ENCODE measurements at places on chromosomes 12 and 14.
A peak's percentile ranks its signal among the peaks of the same experiment; 100 is the strongest.

- DNase-seq: no peak
These were observed 207.0 kb downstream of the MYRFL start for GRCh38 chr12:70032076-70032475.

DNA sequence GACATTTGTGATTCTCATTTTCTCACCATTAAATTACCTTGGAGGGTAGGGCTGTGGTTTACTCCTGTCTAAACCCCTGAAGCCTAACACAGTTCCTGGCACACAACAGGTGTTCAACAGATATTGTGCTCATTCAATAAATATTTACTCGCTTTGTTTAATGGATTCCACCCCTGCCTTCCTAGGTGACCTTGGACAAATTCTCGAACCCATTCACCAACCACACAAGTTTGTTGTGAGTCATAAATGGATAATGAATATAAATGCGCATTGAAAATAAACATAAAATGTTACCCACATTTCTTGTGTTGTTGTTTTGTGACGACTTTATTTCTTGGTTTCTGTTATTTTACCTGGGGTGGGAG lies 362 bp upstream of the TSFM start:
- DNase-seq: no peak

DNA sequence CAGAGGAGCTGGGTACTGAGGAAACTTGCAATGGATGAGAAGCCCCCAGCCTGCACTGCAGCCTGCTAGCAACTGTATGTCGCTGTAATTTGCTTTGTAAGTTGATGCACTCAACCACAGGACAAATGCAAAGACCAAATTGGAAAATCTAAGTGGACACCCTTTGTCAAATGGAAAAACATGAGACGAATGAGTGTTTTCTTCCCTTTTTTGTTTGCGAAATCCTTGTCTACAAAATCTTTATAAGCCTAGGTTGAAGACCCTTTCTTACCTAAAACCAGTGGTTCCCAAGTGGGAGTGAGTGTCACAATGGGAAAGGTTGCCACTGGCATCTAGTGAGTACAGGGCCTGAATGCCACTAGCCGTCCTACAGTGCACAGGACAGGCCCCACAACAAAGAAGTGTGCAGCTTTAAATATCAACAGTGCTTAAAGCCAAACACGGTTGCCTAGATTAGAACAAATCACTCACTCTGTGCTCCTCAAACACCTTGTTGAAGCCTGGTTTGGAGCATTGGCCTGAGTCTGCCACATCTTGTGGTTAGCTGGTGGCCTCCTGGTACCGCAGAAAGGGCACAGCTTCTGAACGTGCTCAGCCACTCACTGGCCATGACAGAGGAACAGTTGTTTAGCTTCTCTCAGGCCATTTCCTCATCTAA lies 7.6 kb upstream of the VASH1 start:
- no peak for DNase-seq

DNA sequence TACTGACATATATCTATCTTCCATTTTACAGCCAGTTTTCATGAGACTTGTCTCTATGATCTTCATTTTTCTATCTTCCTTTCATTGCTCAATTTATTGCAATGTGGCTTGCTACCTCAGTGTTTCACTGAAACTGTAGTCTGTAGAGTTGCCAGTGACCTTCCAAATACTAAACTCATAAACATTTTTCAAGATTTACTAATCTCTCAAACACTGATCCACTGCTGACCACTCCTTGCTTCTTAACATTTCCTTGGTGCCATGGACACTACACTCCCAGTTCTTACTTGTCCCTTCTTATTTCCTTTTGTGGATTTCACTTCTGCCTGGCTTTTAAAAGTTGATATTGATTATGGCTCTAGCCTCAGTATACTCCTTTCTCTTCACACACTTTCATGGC lies 95.4 kb upstream of the SLCO1C1 start:
- DNase-seq: no peak

GRCh38 chr12:79873201-79873600 lies 61.7 kb downstream of the PPP1R12A start:
- DNase-seq: no peak

- peak; percentile 100 for DNase-seq
These were observed 227.3 kb downstream of the KTN1 start for GRCh38 chr14:55807053-55807880.

- no peak for DNase-seq
These were observed 12.2 kb upstream of the CLMN start for GRCh38 chr14:95331708-95332408.

DNA sequence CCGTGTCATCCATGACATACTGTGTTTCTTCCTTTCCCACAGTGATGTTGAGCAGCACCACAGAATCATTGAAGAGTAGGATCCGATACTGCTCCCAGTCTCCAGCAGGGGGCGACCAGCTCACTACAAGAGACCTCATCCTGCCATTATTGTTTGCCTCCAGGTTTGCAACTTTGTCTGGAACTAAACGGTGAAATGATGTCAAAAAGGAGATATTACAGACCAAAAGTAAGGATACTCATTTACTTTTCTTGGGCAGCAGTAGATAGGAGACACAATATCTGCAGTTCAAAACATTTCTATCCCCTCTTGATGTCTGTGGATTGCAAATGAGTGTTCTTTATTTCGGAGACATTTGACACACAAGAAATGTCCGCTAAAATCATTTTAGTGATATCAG lies 47.2 kb downstream of the PTPRB start:
- DNase-seq: peak; percentile 72

DNA sequence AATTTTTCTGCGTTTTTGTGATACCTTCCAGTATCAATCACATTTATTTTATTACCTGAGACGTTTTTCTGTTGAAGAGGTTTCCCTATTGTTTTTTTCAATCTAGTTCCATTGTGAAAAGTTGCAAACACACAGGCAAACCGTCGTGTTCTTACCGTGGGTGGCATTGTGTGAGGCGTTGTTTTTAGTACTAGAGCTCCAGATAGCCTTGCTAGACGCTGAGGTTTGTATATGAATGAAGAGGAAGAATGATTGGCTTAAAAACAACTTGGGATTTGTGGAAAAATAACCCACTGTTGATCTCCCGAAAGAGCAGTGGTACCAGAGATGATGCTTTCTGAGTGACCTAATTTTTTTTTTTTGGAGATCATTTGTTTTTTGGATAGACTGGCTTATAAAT lies 1.0 kb downstream of the SOCS4 start:
- DNase-seq: no peak

- no peak for DNase-seq
These were observed 278.4 kb upstream of the ATXN7L3B start for GRCh38 chr12:74259199-74259598.

DNA sequence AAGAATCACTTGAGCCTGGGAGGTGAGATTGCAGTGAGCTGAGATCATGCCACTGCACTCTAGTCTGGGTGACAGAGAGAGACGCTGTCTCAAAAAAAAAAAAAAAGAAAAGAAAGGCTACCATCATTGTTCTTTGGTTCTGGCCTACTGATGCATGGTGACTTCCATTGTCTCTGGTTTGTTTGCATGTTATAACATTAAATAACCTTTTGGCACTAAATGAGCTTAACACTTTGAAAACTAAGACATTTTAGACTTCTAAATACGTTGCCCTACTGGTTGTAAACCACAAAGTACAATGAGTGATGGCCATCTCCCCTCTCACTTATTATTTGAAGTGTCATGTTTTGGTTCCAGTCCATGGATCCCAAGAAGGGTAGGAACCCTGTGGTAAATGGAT lies 152.9 kb upstream of the CPM start:
- DNase-seq: no peak

DNA sequence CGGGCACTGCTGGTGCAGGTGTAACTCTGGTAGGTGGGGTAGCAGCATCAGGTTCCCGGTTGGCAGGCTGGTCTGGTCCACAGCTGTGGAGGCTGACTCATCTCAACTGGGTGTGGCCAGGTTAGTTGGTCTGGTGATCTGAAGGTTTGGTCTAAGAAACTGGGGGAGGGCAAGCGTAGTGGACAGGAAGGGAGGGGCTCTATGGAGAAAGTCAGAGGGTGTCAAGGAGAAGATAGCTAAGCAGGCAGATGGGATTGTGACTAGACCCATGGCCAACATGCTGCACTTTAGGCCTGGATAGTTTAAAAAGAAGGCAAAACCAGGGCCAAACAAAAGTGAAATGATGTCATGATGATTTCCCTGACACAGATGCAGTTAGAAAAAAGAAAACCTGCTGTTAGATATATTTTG lies 7.9 kb downstream of the TRIM9 start:
- DNase-seq: peak; percentile 9

GRCh38 chr12:47302111-47302671 lies 222.4 kb upstream of the AMIGO2 start:
- no peak for DNase-seq

GRCh38 chr12:104654665-104655609 lies 198.2 kb downstream of the CHST11 start:
- DNase-seq: no peak

GRCh38 chr14:100780246-100780645 lies 45.7 kb upstream of the MEG3 start:
- DNase-seq: no peak

GRCh38 chr12:69789351-69789750 lies 35.7 kb upstream of the MYRFL start:
- DNase-seq: no peak

- no peak for DNase-seq
These were observed 5.6 kb downstream of the MIS18BP1 start for GRCh38 chr14:45247427-45247826.

- DNase-seq: no peak
These were observed 196.9 kb downstream of the KITLG start for GRCh38 chr12:88383405-88383804.

GRCh38 chr14:77986773-77987172 lies 183.4 kb upstream of the NRXN3 start:
- DNase-seq: no peak

DNA sequence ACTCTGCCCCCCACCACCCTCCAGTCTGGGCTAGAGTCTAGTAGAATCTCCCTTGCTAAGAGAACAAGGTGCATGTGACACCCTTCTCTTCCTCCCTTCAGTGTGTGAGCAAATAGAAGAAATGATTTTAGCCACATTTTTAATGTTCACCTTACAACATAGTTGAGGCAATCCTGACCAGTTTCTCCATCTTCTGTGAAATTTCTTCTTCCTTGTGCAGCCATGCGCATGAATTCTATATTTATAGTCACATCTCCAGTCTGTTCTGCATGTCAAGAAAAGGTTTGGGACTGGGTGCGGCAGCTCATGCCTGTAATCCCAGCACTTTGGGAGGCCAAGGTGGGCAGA lies 9.5 kb upstream of the LTA4H start:
- no peak for DNase-seq

DNA sequence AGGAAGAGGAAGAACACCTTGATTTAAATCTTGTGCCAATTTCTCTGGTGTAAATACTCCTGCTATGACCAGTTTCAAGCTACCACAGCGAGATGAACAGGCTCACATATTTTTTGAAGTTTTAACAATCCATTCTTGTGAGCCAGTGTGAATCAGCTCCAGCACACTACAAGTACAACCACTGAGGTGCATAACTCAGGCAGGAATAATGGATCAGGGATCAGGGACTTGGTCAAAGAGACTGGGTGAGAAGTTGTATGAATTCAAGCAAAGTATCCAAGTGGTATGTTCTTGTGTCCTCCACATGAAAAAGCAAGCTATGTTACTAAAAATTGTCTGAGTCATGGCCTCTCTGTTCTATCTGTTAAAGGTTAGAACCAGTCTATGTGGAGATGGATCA lies 35.2 kb upstream of the KITLG start:
- no peak for DNase-seq

GRCh38 chr14:75738192-75738591 lies 77.1 kb downstream of the TTLL5 start:
- DNase-seq: no peak

DNA sequence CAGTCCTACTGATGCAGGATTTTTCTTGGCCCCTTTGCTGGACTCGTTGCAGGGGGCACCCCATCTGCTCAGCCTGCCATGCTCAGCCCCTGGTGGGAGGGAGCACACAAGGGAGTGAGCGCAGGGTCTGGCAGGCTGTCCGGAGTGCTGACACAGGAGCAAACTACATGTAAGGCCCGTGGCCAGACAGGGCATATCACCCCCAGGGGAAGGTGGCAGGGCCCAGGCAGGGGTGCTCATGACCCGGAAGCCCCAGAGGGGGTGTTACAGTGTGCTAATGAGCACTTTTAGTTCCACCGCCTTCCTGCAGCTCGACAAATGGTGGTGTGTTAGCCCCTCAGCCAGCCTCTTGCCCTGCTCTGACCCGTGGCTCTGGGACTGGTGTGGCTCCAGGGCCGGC lies 645.6 kb upstream of the TMEM132C start:
- no peak for DNase-seq

- peak; percentile 3 for DNase-seq
These were observed 377.1 kb upstream of the RGS6 start for GRCh38 chr14:71554959-71555612.

GRCh38 chr12:116323406-116324386 lies 46.2 kb upstream of the MED13L start:
- no peak for DNase-seq

GRCh38 chr12:2733493-2734355 lies 61.0 kb upstream of the FKBP4 start:
- DNase-seq: no peak

DNA sequence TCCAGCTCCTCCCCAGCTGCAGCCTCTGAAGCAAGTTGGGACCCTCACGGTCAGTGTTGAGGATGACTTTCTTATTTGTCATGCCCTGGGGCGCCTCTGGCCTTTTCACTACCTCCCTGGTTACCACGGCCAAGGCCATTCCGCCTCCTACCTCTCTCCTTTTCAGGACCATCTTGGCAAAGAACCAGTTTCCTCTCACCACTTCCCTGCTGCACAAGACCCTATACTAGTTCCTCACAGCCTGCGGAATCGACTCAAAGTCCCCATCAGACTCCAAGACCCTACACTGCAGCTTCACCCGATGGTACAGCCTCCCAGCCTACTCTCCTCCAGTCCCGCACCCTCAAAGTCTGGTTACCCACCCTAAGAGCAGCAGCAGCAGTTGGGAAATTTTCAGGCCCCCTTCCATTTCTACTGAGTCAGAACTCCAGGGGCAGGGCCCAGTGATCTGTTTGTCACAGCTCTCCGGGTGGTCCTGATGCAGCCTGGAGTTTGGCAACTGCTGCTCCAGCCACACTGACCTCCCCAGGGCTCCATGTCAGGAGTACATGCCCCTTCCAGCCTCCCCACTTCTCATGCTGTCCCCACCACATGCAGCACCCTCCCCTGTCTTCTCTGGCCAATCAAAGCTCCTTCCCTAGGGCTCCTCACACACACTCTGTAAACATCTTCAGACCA lies 5.4 kb downstream of the VWF start:
- no peak for DNase-seq

- DNase-seq: no peak
These were observed 62.4 kb upstream of the FOXG1 start for GRCh38 chr14:28704153-28704552.

DNA sequence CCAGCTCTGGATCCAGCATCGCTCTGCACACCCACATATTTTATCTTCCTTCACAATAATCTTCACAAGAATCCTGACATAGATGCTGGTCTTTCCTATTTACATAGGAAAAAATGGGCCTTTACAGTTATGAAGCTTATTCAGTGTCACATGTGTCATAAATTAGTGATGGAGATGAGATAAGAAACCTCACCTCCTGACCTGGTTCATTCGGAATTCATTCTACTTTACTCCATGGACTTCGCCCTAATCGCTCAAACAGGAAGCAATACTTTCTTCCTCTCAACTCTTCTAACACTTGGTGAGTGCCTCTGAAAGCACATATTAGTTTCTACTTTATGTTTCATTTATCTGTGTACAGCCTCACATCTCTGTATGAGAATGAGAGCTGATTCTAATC lies 12.0 kb upstream of the SINHCAF start:
- peak; percentile 87 for DNase-seq
